Fibroblast of the conjunctiva (primary cell): ENCODE measurements at places on chromosomes 5 and 9.

- DNase-seq = no peak
These were observed 289.9 kb upstream of the ACTBL2 start for GRCh38 chr5:57772512-57772911.

DNA sequence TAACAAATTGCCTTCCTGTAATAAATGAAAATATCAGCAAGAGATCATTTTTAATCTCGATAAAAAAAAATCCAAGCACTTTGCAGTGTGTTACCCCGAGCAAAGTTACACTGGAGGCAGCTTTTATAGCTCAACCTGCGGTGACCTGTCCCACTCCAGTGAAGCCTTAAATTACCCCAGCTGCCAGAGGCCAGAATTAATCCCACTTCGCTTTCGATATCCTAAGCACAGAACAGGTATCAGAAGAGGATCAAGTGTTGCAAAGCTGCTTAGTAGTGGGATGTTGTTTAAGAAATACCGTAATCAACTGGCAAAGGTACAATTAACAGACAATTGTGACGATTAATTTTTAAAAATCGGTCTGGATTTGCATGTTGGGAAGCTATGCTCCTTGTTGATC, 314.0 kb downstream of the AGTPBP1 start:
- DNase-seq = no peak

DNA sequence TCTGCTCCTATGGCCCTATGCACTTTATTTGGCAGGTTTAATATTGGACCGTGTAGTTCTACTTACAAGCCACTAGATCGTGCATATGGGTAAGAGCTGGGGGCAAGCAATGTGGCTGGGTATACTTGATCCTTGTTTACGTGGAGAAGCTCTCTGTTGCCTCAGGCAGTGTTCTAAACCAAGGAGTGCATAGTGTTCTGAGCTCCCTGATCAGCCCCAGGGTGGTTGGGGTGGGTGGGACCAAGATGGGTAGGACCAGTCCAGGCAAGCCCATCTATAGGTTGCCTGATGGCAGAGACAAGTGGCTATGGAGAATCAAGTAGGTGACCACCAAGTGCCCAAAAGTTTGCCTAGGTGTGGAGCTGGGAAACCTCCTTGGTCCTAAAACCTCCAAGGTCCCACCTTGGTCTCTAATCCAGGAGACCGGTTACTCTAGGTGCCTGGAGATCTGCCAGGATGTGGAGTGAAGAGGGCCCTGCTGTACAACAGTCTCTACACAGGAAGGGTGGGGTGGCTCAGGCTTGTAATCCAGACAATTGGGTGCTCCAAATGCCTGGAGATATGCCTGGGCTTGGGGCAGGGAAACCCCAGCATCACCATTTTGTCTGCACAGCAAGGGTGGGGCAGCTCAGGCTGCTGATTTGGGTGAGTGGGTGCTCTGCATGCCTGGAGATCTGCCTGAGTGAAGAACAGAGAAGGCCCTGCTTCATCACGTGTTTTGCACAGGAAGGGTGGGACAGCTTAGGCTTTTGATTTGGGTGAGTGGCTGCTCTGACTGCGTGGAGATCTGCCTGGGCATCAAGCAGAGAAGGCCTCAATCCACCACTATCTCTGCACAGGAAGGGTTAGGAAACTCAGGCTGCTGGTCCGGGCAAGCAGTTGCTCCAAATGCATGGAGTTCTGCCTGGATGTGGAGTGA, 659.8 kb downstream of the TLE4 start:
- no peak for DNase-seq

DNA sequence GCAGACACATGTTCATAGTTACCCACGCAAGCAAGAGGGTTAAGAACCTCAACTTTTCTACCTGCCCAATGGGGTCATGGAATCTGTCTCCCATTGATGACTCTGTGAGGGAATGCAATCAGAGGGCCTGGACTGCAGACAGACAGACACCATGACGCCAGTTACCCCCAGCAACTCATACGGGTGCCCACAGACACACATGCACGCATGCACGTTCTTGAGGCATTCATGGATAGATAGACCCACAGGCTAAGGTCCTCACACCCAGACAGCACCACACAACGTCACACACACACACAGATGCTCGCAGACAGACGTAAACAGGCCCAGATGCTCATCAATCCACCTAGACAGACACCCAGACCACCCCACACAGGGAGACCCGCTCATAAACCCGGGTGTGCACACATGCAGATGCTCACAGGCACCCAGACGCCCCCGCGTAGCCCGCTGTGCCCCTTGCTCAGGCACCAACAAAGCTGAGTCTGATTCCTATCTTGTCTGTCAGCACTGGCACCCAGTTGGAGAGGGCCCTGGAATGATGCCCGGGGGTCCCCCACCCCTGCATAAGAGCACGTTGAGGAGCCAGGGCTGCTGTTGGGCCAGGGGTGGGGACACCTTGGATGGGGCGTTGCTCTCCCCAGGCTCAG, 23.6 kb downstream of the LHX2 start:
- DNase-seq = no peak

- DNase-seq = no peak
These were observed 3.0 kb downstream of the ECSCR start for GRCh38 chr5:139459451-139459934.
